DMS79 treated with DMSO at 0.1 percent for 48 hours (cell line): ENCODE measurements at places on chromosomes 7 and 10.

DNA sequence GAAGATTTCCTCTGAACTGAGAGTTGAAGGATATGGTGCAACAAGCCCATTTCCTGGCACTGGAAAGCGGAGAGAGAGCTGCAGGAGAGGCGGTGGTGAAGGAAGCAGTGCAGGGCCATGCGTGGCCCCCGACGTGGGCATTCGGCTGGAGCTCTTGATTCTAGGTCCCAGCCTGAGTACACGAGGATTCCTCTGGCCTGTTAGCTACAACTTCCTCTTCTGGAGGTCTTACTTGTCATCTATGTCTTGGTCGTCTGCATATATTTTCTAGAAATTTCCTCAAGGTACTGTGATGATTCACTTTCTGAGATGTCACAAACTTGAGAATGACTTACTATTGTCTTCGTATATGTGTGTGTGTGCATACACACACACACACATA, 59.2 kb upstream of the JAZF1 start:
- no peak for DNase-seq

GRCh38 chr10:77823811-77824542, 102.6 kb downstream of the DLG5 start:
- no peak for DNase-seq

- no peak for DNase-seq
These were observed 26.4 kb upstream of the UMAD1 start for GRCh38 chr7:7614018-7614741.

DNA sequence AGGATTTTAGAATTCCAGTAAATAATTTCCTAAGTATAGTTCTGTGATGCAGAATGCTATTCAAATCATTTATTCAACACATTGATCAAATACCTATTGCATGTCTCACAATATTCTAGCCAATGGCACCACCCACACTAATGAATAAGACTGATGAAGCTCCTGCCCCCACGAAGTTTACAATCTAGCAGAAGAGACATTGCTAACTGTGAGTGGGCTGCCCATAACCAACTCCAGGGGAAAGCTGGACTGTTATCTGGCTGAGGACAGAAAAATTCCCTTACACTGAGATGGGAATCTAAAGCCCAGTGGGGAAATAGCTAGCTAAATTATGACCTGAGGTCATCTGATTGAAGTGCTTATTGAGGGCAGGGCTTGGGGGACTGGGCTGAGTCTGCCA, 128.8 kb upstream of the LYZL2 start:
- DNase-seq, result no peak

DNA sequence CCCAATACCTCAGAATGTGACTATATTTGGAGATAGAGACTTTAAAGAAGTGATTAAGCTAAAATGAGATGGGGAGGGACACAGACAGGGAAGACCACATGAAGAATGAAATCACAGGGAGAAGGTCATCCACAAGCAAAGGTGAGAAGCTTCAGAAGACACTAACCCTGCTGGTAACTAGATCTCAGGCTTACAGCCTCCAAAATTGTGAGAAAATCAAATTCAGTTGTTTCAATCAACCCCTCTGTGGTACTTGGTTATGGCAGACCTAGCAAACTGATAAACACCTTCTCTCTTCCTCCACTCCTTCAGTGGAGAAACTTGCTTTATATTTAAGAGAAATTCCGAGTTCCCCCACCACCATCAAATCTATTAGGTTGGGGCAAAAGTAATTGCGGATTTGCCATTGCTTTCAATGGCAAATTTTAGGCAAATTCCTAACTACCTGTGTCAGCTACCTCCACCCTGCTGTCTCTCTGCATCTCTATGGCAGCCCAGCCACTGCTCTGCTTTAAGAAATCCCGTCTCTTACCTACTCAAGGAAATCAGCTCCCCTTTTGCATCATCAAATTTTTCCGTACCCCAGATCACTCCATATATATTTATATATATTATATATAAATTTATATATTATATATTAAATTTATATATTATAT, 38.2 kb downstream of the SEMA3E start:
- no peak for DNase-seq

DNA sequence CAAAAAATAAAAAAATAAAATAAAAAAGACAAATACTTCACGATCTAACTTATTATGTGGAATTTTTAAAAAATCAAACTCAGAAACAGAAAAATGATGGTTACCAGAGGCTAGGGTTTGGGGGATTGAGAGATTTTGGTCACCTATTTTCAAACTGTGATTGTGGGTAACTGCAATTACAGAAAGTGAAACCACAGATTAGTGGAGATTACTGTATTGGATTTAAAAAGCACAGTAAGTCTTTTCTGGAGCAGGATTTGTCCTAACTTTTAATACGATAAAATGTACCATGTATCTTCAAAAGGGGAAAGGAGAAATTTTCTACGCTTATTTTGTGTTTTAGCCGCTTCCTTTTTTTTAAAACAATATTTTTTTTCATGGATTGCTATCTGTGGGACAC, 1204.9 kb upstream of the LRRTM3 start:
- DNase-seq, result no peak

GRCh38 chr7:130356121-130356875, 11.7 kb downstream of the CPA5 start:
- DNase-seq, result peak; percentile 85

GRCh38 chr10:14926061-14926470, 27.8 kb downstream of the DCLRE1C start:
- no peak for DNase-seq

DNA sequence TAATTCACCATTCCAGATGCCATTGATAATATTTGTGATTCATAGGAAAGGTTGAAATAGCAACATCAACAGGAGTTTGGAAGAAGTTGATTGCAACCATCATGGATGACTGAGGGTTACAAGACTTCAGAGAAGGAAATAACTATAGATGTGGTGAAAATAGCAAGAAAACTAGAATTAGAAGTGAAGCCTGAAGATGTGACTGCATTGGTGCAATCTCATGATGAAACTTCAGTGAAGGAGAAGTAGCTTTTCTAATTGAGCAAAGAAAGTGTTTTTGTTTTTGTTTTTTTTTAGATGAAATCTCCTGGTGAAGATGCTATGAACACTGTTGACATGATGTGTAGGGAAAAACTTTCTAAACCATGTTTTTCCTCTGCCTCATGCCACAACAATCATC, 18.7 kb upstream of the CD36 start:
- DNase-seq, result no peak

- no peak for DNase-seq
These were observed 70.5 kb downstream of the SEMA3A start for GRCh38 chr7:84123965-84124547.

DNA sequence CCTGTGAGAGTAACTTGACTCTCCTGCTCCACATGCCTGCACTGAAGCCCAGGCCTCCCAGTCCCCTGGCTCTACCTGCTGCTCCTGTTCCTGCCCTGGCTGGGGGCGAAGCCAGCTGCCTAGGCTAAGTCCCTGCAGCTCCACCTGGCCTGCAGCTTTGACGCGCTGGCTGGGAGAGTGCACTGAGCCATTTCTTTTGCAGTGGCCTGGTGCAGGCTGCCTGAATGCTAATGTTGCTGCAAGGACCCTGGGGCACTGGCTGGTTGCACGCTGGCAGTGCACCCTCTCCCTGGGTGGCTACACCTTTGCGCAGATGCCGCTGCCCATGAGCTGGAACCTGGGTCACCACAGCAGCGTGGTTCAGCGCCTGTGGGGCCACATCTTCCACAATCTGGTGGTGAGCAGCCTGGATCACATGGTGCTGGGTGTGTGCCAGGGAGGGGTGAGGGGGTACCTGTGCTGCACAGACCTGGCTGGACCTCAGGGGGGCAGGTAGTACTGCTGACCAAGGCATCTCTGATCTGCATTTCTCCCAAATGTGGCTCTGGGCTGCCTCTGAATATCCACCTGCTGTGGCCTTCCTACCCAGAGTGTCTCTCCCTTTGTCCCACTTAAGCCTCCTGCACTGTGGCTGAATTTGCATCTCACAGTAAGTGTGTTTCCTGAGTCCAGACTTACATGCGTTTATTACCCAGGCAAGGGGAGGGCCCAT, 20.0 kb downstream of the IMPDH1 start:
- peak; percentile 40 for DNase-seq

DNA sequence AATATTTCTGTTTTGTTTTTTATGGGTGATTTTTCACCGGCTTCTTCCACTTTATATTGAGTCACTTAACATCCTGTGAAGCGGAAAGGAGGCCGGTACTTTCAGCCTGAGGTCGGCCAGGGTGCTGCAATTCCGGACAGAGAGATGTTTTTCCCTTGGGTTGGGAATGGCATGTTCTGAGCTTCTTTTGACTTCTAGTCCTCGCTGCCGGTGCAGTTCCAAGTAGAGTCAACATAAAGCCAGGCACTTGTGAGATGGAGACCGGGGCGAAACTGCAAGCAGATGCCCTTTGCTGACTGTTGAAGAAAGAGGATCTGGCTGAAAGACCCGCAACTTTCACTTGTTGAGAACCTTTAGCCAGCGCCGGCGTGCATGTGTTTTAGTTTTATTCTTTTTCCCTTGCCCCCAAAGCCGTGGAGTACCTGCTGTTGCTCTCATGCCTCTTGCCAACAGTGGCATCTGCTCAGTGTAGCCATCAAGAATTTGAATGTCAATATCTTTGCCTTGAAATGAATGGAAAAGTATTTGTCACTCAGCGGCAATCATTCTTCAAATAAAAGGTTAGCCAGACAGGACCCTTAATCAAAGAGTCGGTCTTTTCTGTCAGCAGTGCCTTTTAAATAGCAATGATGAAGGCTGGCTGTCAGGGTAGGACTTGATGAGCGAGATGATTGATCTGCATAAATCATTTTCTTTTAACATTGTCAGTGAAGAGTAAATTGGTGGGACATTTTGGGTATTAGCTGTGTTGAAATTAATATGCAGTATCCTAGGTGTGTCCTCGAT, 351.2 kb downstream of the LRMDA start:
- DNase-seq, result peak; percentile 9

GRCh38 chr10:60224066-60224705, 165.5 kb downstream of the ANK3 start:
- no peak for DNase-seq

GRCh38 chr10:5897504-5897903, 7.5 kb downstream of the FBH1 start:
- no peak for DNase-seq

DNA sequence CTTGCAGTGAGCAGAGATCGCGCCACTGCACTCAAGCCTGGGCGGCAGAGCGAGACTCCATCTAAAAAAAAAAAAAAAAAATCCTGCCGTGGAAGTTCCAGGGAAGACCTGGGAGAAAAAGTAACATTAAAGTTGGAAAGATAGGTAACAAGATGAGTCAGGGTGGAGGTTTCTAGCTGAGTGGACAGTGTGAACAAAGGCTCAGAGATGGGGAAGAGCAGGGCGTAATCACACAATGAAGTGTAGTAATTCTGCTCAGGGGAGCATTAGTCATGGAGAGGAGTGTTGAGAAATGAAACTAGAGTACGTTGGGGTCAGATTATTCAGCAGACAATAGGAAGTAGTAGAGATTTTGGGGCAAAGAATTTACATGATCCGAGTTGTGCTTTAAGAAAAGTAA, 21.6 kb upstream of the WASL start:
- no peak for DNase-seq

GRCh38 chr10:120917521-120918250, 66.5 kb downstream of the WDR11 start:
- DNase-seq, result no peak

GRCh38 chr7:31146030-31146429, 93.9 kb downstream of the ADCYAP1R1 start:
- no peak for DNase-seq

DNA sequence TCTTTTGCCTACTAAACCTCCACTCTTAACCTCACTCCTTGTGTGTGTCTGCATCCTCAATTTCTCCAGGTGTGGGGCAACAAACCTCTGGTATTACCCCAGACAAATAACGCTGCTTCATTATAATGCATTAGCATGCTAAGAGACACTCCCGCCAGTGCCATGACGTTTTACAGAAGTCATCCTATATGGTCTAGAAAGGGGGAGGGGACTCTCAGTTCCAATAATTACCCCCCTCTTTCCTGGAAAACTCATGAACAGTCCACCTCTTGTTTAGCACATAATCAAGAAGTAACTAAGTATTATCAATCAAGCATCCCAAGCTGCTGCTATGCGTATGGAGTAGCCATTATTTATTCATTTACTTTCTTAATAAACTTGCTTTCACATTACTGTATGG, 364.5 kb downstream of the TYW1 start:
- DNase-seq, result no peak

DNA sequence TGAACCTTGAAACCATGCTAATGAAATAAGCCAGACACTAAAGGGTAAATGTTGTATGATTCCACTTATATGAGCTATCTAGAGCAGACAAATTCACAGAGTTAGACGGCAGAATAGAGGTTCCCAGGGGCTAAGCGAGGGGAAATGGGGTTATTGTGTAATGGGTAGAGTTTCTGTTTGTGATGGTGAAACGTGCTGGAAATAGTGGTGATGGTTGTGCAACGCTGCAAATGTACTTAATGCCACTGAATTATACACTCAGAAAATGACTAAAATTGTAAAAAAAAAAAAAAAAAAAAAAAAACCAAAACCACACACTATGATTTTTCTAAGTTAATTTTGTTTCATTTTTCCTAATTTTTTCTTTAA, 30.0 kb downstream of the SFXN4 start:
- DNase-seq, result no peak

GRCh38 chr7:66246554-66247171, 41.5 kb downstream of the TPST1 start:
- no peak for DNase-seq

DNA sequence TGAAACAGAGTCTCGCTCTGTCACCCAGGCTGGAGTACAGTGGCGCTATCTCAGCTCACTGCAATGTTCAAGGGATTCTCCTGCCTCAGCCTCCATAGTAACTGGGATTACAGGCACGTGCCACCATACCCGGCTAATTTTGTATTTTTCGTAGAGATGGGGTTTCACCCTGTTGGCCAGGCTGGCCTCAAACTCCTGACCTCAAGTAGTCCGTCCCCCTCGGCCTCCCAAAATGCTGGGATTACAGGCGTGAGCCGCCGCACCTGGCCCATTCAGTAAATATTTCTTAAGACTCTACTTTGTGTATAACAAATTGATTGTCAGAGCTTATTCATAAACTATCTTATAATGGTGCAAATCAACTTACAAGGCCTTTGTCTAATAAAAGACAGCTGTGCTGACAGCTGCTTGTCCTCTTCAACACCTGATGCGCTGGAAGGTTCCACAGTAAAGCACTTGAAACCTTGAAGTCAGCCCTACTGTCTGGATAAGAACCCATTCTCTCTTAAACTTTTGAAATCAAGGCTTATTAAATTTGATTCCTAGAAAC, 14.7 kb downstream of the ECHDC3 start:
- no peak for DNase-seq

- no peak for DNase-seq
These were observed 93.6 kb downstream of the HTR5A start for GRCh38 chr7:155163696-155164095.

GRCh38 chr7:132415259-132415658, 161.0 kb downstream of the PLXNA4 start:
- DNase-seq, result no peak
